ENCODE measurements at places on chromosomes 3 and 15. TPM values are rescaled to one million over a fixed set of nuclear protein-coding genes. Genes with fewer than 3 reads are reported as not detected.

GRCh38 chr15:48936666-48937065 is 27.1 kb downstream of the SHC4 start:
- no peak for DNase-seq

DNA sequence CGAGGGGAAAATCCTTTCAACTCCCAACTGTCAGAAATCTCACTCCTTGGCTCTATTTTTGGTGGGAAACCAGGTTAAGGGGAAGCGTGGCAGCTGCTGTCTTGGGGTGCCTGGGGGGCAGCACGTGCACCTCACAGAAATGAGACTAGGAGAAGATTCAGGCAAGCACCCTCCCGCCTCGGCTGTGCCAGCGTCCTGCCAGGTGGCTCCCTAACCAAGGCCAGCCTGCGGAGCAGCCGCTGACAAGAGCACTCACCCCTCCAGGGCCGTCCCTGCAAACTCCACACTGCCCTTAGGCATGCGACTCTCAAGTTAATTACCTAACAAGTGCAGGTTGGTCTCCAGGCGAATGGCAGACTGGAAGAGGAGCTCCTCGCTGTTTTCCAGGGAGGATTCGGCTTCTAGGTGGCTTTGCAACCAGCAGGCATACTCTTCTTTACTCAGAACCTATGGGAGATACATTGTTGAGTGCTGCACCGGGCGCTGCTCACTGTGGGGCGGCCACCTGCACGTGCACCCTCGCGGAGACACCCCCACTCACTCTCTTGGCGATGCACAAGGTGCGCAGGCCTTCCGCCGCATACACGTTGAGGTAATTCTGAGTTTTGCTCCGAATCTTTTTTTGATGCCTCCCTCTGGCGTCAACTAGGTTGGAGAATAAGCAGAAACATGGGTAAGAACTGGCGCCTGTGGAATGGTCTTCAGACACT is 155.3 kb downstream of the ATP10A start:
- no peak for DNase-seq

- no peak for DNase-seq
These were observed 15.6 kb upstream of the PRTG start for GRCh38 chr15:55758580-55758986.

GRCh38 chr3:158737976-158738615 is 5.8 kb upstream of the RARRES1 start:
- DNase-seq, result no peak

DNA sequence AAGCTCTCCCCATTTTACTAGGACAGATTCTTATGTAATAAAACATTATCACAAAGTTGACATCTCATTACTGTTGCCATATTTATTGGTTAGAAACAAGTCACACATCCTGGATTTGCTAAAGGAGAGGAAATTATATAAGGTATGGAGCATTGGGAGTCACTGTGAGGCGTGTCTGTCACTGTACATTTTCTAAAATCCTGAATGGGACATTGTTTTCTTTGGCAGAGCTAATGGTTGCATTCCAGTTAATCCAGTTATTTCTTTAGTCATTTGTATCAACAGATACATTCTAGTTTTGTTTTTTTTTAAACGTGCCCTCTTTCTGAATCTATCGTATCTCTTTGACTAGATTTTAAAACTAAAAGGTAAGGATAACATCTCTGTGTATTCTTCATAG is 70.2 kb upstream of the MITF start:
- no peak for DNase-seq

GRCh38 chr3:167852216-167852615 is 116.7 kb downstream of the SERPINI1 start:
- DNase-seq, result no peak

DNA sequence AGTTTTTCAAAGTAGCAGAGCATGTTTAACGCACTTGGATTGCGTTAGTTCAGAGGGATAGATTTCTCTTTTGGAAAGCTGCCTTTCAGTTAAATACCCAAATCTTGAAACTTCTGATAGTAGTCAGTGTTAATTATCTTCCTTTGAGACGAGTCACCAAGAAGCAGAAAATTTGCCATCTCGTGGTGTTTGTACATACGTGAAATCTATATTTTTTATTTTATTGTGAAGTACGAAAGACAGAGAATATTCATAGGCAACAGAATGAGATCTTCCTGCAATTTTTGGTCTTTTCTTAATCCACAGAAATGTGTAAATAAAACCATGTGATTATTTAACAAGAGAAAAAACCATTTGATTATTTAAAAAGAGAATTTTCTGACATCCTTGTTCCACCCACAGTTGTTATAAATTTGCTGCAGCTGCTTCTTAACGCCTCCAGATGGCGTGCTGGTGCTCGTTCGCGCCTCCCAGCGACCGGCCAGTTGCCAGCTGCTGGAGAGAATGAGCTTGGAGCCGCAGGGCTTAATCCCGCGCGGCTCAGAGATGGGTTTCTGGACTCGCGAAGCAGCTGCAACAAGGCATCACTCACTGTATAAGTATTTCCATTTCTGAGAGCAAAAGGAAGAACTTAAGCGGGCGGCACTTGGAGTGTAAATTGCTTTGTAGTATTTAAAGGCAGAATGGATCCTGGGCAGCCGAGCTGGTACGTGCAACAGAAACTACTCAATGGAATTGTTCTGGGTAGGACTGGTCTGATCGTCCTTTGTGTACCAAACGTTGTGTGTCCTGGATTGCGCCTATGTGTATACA is 10.5 kb upstream of the SLITRK3 start:
- peak; percentile 77 for DNase-seq

DNA sequence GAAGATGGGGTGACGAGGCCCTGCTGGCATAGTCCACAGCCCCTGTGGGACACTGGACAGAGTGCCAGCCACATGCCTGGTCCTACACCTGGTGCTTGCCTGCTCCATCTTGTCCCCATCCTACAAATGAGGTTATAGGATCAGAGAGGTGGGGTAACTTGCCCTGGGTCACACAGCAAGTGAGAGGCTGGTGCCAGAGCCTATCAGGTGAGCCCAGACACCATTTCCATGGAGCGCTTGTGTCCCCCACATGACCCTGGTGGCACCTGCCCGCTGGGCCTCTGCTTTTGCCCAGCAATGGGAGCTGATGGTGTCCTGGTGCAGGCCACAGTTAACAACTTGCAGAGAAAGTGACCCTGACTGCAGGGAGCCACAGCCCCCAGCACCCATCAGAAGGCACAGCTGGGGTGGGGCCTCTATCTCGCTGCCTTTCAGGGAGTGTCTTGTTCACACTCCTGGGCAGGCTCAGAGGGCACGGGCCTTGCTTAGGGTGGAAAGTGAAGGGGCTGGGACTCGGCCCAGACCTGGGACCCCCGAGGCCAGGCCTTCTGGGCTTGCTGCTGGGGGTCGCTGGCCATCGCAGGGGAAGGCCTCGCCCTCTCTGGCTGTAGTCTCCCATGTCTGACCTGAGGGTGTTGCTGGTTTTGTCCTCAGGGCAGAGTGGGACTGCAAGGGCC is 7.2 kb downstream of the PLXNA1 start:
- DNase-seq, result no peak

DNA sequence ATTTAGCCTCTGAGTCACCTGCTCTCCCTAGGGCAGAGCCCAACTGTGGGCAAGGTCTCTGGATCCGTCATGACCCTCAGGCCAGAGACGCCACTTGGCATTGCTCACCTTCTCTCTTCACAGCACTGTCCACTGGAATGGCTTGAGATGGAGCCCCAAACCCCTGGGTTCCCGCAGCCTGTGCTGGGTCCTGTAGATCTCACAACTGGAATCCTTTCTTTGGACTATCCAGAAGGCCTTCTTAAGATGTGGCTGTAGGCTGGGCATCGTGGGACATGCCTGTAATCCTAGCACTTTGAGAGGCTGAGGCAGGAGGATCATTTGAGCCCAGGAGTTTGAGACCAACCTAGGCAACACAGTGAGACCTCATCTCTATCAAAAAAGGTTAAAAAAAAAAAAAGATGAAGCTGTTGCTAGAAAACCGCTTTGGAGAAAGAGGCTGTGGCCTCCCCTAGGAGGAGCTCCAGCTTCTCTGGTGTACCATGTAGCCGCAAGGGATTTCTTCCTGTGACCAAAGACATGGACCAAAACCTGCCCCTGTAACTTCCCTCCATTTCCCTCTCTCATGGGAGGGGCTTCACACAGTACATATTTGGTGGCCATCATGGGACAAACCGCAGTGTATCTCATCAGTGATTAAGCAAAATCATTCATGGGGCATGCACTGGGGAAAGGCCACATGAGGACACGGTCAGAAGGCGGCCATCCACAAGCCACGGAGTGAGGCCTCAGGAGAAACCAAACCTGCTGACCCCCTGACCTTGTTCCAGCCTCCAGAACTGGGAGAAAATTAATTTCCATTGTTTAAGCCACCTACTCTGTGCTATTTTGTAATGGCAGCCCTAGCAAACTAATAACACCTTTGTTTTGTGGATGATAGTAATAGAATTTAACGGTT is 23.3 kb upstream of the BUB1B start:
- no peak for DNase-seq

DNA sequence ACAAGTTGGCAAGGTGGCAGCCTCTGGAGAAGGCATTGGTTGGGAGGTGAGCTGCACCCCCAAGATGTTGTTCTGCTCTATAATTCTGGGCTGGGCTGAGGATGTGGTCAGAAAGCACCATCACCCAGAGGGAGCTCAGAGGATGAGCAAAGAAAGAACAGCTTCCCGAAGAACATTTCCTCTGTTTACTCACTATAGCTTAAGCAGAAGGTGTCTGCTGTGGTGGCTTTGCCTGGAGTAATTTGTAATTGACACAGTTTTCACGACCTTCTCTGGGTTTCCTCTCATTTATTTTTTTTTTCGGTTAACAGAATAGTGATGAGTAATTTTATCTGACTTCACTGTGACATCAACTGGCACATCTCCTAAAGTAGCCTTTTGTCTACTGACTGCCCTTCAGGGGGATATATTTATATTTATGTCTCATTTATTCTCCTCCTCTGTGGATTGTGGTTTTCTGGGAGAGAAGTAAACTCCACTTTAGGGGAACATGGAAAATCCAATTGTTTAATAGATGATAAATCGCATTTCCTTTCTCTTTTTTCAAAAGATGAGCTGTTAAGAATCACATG is 49.5 kb upstream of the ABHD17C start:
- no peak for DNase-seq

GRCh38 chr3:126351086-126351770 is 6.0 kb downstream of the KLF15 start:
- DNase-seq, result peak; percentile 22

GRCh38 chr3:192332386-192333291 is 394.7 kb downstream of the FGF12 start:
- DNase-seq, result no peak

GRCh38 chr3:57224856-57225255 is 2.7 kb upstream of the APPL1 start:
- DNase-seq, result no peak

- no peak for DNase-seq
These were observed 213.7 kb upstream of the PLSCR5 start for GRCh38 chr3:146818866-146819265.

GRCh38 chr15:94027581-94027980 is 203.8 kb upstream of the MCTP2 start:
- no peak for DNase-seq

Gene MUC20
- 29.5 TPM for total RNA-seq

Gene ALDH1A3
- total RNA-seq, result 12.9 TPM

Gene TGFBR2
- total RNA-seq, result 134 TPM

Gene SLC28A2
- 1.2 TPM for total RNA-seq

Gene ALDH1A2
- total RNA-seq, result 8.6 TPM

Gene CHRNA5
- 2.5 TPM for total RNA-seq

Data from mucosa of descending colon (tissue), 3 donors.